Type B pancreatic cell (in vitro differentiated cells): ENCODE measurements at places on chromosomes 6 and 20.

GRCh38 chr20:56857950-56858349, 228.8 kb downstream of the TFAP2C start:
- DNase-seq, result no peak

- no peak for DNase-seq
Measured at GRCh38 chr20:63316502-63316921, 23.5 kb downstream of the COL20A1 start.

DNA sequence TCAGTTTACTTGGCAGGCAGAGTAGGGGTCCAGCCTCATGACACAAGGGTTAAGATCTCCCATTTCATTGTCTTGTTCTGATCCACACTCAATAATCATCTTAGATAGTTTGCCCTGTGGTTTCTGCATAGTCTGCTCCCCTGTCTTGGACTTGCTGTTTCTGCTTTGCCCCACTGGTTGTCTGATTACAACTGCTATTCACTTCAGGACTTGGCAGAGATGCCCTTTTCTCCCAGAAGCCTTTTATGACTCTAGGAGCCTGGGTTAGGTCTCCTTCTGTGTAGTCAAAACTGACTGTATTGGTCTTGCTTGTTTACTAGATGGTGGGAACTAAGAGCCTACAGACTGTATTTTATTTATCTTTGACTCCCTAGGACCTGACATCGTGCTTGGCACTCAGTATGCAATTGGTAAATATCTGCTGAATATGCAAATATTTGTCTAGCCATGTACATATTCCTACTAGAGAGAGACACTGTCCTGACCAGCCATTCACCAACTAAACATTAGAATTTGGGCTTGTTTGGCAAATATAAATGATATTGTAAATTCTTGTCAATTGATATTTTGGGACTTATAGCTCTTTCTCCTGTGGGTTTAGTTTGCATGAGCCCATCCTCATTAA, 165.9 kb upstream of the KCNK16 start:
- DNase-seq, result no peak

DNA sequence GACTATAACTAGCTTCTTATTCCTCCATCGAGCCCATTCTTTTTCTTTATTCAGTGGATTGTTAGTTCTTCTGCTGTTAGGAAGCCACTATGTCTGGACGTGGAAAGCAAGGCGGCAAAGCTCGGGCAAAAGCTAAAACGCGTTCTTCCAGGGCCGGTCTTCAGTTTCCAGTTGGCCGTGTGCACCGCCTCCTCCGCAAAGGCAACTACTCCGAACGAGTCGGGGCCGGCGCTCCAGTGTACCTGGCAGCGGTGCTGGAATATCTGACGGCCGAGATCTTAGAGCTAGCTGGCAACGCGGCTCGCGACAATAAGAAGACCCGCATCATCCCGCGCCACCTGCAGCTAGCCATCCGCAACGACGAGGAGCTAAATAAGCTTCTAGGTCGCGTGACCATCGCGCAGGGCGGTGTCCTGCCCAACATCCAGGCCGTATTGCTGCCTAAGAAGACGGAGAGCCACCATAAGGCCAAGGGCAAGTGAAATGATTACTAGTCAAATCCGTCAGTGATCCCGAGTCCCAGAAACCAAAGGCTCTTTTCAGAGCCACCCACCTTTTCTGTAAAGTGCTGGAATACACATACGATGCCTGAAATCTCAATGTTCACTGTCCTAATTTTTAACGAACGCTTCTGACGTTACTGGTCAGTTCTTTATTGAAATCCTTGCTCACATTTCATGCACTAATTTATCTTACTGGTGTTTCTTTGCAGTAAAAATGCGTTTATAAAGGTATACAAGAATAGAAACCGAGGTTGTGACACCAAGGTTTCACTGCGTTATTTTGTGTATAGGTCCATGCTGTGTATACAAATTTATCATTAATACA, 129.9 kb downstream of the HFE start:
- DNase-seq, result no peak

- no peak for DNase-seq
Measured at GRCh38 chr20:24451428-24451827, 18.0 kb upstream of the SYNDIG1 start.

GRCh38 chr20:3224681-3225421, 14.1 kb downstream of the SLC4A11 start:
- DNase-seq, result no peak

GRCh38 chr20:3857405-3857804, 10.8 kb downstream of the MAVS start:
- DNase-seq, result no peak

GRCh38 chr6:19664050-19664449, 173.1 kb upstream of the ID4 start:
- no peak for DNase-seq

- no peak for DNase-seq
Measured at GRCh38 chr6:112144145-112144926, 56.9 kb downstream of the FAM229B start.

- DNase-seq, result no peak
Measured at GRCh38 chr6:107877968-107878367, 53.9 kb upstream of the SCML4 start.

- no peak for DNase-seq
Measured at GRCh38 chr20:52193133-52193532, 1.6 kb upstream of the ZFP64 start.

DNA sequence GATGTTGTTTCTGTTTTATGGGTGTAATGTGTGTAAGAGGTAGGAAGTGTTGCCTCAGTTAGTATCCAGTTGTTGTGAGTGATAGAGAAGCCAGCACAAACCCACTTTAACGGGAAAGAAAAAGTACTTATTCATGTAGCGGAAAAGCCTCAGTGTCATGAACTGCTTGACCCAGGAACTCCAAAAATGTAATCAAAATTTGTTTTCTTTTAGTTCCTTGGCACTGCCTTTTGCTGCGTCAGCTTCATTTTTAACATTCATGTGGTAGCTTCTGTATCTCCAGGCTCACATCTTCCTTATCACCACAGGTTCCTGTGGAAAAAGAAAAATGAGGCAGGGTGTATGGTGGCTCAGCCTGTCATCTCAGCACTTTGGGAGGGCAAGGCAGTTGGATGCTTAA, 46.4 kb upstream of the CCDC28A start:
- no peak for DNase-seq

- no peak for DNase-seq
Measured at GRCh38 chr6:100168148-100168547, 174.1 kb upstream of the MCHR2 start.

- DNase-seq, result no peak
Measured at GRCh38 chr20:43583133-43583864, 7.4 kb upstream of the IFT52 start.

- no peak for DNase-seq
Measured at GRCh38 chr6:15608396-15608795, 54.4 kb downstream of the DTNBP1 start.

- no peak for DNase-seq
Measured at GRCh38 chr6:9409126-9409525, 973.8 kb upstream of the SLC35B3 start.

DNA sequence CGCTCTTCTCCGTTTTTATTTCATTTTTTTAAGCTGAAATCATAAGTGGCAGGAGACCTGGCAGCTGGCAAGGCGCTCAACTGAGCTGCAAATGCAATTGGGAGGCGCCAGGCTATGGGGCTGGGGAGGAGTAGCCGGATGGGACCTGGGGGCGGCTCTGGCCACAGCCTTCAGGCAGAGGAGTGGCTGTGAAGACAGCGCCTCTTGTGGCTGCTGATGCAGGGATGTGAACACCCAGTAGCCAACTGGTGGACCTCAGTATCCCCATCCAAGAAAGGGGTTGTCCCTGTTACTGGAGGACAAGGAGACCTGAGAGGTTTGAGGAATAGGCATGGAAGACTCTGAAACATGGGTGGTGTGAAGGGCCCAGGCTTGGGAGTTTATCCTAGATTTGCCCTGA, 12.6 kb downstream of the KCNK17 start:
- DNase-seq, result no peak

DNA sequence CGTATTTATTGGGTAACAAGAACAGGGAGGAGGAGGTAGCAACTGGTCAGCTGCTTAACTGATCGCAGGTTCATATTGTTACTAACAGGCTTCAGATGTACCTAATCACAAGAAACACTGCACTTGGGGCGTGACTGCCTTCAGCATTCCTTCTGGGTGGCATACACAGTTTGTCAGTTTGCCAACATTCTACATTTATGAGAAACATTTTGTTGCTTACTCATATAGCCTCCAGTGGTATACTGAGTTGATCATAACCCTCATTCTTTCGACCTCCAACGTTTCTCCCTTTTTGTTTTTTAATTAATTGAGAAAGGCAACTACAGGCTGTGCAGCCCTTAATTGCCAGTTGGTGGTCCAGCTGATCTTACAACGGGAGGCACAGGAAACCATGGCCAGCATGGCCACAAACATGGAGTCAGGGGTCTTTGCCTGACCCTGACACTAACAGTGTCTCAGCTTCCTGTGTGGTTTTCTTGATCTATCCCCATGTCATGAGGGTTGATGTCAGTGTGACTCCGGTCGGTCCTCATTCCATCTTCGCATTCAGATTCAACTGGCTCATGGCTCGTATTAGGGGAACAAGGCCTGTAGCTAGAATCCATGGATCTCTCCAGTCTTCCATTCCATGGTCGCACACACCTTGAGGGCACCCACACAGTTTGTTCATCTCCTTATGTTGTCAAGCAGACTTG, 9.4 kb downstream of the EPB41L2 start:
- DNase-seq, result no peak

- no peak for DNase-seq
Measured at GRCh38 chr6:90874931-90875330, 288.1 kb upstream of the MAP3K7 start.

GRCh38 chr6:21070620-21071019, 522.9 kb upstream of the SOX4 start:
- no peak for DNase-seq

DNA sequence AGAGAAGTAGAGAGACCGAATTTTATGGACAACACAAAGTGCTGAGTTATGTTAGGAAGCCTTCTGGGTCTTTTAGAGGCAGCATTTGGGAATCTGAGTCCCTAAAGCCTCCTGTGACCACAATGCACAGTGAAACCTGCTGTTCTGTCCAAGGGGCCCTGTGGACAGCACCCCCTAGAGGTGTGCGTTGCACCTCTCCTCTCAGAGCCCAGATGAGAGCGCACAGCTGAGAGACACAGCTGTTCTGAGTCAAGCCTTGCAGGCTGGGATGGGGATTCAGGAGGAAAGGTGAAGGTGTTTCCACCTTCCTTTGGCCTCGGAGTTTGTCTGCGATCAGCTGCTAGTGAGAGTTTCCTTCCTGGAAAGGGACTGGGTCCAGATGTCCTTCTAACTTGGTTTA, 13.0 kb downstream of the PCK1 start:
- DNase-seq, result no peak

GRCh38 chr6:131635384-131636340, 1.4 kb upstream of the ENPP3 start:
- no peak for DNase-seq

DNA sequence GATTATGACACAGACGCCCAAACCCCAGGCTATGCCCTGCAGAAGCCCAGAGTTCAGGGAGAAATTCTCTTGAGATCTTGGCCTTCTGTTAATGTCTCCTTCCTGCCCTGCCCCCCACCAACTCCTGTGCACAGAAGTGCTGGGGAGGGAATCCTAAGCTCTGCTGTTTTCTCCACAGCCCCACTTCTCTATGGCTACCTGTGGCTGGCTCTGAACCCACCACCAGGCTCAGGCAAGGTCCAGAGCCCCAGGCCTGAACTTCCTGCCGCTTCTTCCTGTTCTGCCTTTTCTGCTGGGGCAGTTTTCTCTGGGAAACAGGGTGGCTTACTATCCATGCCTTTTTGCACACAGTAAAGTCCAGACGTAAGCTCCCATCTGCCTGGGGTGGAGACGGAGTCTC, 77.5 kb upstream of the NNAT start:
- no peak for DNase-seq

- no peak for DNase-seq
Measured at GRCh38 chr6:91299544-91300491, 712.9 kb upstream of the MAP3K7 start.

DNA sequence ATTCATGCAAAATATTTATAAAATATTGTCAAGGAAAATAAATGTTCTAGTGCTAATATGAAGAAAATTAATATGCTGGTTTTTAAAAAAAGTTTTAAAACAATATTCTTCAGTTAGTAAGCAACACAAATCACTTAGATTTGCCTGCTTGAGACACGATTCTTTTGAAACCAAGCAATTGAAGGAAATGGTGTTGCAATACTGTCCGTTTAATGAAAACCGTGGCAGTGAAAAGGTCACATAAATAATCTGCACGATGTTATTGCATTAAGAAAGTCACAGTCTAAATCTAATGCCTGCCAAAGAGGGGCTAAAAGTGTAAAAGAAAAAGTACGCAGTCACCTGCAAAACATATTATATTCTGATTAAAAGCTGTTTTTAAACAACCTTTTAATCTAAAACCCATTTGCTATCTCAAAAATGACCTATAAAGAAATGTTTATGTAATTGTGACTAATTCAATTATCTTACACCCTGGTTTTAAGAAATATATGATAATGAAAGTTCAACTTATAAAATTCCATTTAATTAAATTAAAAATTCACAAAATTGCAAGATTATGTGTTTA, 143.0 kb downstream of the GMDS start:
- no peak for DNase-seq

GRCh38 chr20:22931653-22932608, 103.2 kb upstream of the SSTR4 start:
- DNase-seq, result no peak

GRCh38 chr6:112606656-112607435, 259.7 kb downstream of the RFPL4B start:
- no peak for DNase-seq

GRCh38 chr6:2179241-2179640, 66.2 kb downstream of the GMDS start:
- no peak for DNase-seq

DNA sequence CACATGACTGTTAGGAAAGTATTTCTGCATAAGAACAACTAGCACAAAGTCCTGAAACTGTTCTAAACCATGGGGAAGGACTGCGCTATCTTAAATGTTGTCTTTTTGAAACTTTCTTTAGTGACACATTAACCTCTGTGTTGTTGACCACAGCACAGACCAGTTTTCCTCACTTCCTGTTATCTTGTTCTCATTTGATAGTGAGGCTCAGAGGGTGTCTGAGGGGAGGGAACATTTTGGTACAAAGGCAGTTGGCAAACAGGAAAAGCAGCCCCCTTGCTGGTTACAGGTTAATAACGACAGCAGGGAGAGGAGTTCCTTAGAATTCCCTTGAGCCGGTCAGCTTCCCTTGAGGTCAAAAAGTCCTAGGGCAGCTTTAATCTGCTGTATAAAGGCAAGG, 143.5 kb upstream of the BMP2 start:
- no peak for DNase-seq

DNA sequence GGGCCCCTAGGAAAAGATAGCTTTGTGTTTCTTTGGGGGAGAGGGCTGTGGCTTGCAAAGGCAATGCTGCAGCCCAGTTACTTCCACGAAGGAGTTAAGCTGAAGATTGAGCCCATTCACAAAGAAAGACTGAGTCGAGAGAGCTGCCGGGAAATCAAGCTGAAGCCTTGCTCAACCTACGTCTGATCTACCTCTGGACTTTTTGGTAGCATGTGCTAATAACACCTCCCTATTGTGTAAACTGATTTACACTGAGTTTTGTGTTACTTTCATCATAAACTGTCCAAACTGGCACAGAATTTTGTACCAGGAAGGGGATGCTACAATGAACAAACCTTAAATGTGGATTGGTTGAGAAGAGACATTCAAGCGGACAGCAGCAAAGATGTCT, 23.5 kb downstream of the BANF2 start:
- no peak for DNase-seq

- DNase-seq, result no peak
Measured at GRCh38 chr20:37886851-37887297, 16.1 kb upstream of the VSTM2L start.
